ENCODE measurements at places on chromosomes 7 and 10. TPM values are rescaled to one million over a fixed set of nuclear protein-coding genes. Genes with fewer than 3 reads are reported as not detected.

- DNase-seq = no peak
Observed at GRCh38 chr10:74862625-74863024, 36.2 kb downstream of the KAT6B start.

GRCh38 chr7:41916450-41916927, 213.6 kb upstream of the INHBA start:
- peak; percentile 54 for DNase-seq

GRCh38 chr7:26202019-26202990, 760 bp downstream of the CBX3 start:
- peak; percentile 53 for DNase-seq

GRCh38 chr10:128468462-128468861, 342.2 kb upstream of the MKI67 start:
- no peak for DNase-seq

- DNase-seq = no peak
Observed at GRCh38 chr10:107984149-107984548, 819.6 kb upstream of the SORCS1 start.

- DNase-seq = no peak
Observed at GRCh38 chr10:27457966-27458365, 46.1 kb upstream of the RAB18 start.

DNA sequence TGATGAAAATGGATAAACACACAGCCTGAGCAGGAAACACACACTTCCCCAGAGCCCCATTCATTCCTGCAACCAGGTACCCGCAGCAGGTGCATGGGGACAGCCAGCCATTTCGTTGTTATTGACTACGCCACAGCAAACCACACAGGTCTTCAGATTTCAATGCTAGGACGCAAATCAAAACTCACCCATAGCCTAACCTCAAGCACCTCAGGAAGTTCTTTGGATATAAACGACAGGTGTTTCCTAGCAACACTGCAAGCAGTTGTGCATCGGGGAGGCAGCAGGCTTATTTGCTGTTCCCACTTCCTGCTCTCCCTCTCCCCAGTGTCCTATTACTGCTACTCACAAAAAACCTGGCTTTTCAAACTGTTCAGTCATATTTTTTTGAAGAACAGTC, 176.5 kb upstream of the FRMD4A start:
- no peak for DNase-seq

DNA sequence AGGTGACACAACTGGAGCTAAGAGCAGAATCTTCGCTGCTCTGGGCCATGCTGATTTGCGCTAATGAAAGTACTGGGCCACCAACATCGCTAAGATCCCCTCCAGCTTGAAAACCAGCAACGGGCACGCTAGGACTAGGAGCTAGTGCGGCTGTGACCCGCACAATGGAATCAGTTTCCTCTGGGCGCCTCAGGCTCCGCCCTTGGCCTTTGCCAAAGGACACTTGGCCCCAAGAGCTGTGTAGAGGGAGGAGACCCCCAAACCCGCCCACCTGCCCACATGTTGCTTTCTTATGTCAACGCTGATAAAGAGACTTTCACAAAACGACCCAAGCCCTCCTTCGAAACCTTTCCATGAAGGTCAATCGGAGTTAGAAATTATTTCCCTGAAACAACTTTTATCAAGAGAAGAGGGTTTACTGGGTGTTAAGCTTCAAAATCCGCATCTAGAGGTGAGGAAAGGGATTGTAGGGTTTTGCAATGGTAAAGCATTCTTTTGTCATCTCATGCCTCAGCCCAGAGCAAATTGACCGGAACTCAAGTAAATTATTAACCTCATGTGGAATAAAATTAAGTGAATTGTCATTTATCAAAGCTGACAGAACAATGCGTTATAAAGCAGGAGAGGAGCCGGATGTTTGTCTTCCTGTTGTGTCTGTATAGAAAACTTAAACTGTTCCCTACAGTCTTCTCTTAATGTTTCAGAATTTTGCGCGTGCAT, 9.4 kb downstream of the ABCB5 start:
- no peak for DNase-seq

DNA sequence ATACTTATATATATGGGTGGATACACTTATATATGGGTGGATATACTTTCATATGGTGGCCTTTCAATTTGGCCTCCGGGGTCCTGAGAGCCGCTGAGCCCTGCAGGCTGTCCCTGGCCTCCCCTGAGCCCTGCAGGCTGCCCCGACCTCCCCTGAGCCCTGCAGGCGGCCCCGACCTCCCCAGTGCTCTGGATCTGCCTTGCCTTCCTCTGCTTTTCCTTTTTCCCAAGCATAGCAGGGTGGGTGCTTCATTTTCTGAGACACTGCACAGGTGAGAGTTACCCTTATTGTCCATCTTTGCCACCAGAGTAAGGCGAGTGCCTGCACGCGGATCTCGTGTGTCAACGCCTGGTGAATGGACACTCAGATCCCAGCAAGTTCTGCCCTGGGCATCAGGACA, 106.6 kb downstream of the VIPR2 start:
- no peak for DNase-seq

GRCh38 chr10:52563360-52563759, 209.2 kb downstream of the MBL2 start:
- no peak for DNase-seq

DNA sequence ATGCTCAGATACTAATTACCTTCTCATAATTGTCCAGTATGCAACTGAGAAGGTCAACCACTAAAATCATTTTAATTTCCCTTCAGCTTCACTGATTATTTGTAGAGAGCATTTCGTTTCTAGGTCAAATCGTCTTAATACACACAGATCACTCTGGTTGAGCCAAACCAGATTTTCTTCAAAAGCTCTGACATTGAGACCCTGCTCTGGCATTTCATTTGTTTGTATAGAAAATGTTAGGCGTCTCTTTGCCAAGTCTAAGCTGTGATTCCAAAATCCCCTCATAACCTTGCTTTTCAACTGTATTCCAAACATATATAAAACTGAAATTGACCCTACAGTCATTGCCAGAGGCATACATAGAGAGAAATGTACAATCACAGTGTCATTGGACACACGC, 520.0 kb downstream of the CNTNAP2 start:
- DNase-seq = no peak

DNA sequence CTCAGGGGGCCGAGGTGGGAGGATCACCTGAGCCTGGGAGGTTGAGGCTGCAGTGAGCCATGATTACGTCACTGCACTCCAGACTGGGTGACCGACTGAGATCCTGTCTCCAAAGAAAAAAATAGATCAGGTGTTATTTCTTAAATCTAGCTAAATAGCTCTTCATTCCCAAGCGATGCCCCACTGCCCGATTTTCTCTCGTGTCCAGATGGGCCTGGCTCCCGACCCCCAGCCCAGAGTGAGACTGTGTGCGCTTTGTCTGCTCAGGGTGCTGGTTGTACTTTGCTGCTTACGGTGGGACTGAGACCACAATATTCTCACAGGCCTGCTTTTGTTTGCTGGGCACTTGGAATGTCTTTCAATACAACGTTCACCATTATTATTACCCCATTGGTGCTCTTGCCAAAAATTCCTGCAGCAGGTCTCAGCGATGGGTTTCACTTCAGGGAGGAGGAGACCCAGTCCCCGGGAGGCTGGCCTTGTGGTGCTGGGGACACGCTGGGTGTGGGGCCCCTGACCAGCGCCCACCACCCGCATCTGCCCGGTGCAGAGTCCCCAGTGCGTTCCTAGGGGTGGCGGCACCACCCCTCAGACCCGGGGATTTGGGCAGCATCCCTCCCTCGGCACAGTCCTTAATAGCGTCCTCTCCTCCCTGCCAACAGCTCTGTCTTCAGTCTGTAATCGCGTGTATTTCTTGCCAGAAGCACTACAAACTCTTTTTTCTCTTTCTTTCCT, 20.4 kb upstream of the DPYSL4 start:
- DNase-seq = no peak

DNA sequence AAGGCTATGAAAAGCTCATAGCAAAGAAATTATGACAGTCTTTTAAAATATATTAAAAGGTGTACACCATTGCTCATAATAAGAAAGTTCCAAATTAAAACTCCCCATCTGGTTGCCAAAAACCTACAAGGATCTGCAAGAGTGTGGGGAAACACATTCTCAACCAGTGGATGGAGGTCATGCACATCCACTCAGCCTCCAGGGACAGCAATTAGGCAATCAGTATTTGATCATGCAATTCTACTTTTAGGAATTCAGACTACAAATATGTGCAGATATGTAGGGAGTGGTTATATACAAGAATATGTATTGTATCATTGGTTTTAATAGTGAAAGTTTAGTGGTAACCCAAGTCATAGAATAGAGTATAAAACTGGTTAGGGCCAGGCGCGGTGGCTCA, 157.8 kb downstream of the FGFR2 start:
- DNase-seq = no peak

DNA sequence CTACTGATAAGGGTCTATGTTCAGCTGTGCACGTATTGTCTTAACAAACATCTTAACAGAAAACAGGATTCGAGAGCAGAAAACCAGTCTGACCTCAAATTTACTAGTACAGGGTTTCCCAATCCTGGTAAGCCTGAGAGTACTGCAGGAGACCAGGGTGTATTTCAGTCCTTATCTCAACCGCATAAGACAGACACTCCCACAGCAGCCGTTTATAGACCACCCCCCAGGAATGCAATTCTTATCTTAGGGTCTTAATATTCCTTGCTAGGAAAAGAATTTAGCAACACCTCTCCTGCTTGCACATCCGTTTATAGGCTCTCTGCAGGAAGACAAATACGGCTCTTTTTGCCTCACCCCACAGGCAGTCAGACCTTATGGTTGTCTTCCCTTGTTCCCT, 277.3 kb downstream of the SDK1 start:
- DNase-seq = no peak

DNA sequence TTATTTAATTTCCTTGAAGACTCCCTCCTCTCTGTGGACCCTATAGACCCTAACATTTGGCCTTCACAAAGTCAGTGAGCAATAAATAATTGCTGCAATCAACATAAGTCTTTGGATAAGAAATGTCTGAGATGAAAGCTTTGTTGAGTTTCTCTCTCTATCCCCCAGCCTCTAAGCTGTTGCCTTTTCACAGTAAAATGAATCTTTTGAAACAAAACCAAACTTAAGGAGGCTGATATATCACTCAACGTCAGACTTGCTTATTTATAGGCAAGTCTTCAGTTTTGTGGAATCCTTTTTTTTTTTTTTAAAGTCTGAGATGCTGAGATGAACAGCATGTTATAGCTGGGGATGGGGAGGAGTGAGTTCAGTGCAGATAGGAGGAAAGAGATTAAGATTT, 10.0 kb downstream of the CPED1 start:
- no peak for DNase-seq

DNA sequence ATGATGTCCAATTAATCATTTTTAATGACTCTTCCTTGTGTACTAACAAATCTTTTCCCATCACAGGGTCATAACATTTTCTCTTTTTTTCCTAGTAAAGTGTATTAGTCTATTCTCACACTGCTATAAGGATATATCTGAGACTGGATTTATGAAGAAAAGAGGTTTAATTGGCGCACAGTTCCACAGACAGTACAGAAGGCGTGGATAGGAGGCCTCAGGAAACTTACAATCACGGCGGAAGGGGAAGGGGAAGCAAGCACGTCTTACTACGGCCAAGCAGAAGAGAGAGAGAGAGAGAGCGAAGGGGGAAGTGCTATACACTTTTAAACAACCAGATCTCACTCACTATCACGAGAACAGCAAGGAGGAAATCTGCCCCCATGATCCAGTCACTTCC, 359.4 kb upstream of the NFE2L3 start:
- DNase-seq = no peak

- no peak for DNase-seq
Observed at GRCh38 chr10:3167611-3168330, 4.8 kb downstream of the PITRM1 start.

FAM25C gene
- polyA plus RNA-seq = not detected

FRAT1 gene
- polyA plus RNA-seq = 1.7 TPM

DYNC1I1 gene
- polyA plus RNA-seq = not detected

TACR2 gene
- 0.61 TPM for polyA plus RNA-seq

PNLIP gene
- not detected for polyA plus RNA-seq

NODAL gene
- 0.30 TPM for polyA plus RNA-seq

GPC2 gene
- polyA plus RNA-seq = 9.5 TPM

GDF2 gene
- not detected for polyA plus RNA-seq

PDE1C gene
- polyA plus RNA-seq = not detected

PON3 gene
- polyA plus RNA-seq = 3.0 TPM

NPC1L1 gene
- 0.18 TPM for polyA plus RNA-seq

MPLKIP gene
- polyA plus RNA-seq = 22.9 TPM
